Bronchial epithelial cell (primary cell): ENCODE measurements at places on chromosomes 11 and 22.

GRCh38 chr22:35301372-35301874 is 1.7 kb downstream of the TOM1 start:
- peak; percentile 88 for DNase-seq

DNA sequence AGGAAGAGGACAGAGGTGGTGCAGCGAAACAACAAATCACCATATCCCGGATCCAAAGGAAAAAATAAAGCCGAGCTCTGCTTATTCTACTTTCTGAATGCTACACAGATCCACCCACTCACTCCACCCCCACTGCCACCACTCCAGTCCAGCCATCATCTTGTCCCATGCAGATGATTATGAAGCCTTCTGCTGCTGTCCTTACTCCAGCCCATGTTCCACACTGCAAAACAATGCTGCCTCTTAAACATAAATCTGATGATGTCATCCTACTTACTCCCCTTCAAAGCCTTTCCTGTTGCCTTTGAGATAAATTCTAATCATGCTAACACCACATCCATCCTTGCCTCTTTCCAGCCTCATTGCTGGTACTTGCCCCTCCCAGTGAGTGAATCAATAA is 6.5 kb upstream of the DRD2 start:
- no peak for DNase-seq

DNA sequence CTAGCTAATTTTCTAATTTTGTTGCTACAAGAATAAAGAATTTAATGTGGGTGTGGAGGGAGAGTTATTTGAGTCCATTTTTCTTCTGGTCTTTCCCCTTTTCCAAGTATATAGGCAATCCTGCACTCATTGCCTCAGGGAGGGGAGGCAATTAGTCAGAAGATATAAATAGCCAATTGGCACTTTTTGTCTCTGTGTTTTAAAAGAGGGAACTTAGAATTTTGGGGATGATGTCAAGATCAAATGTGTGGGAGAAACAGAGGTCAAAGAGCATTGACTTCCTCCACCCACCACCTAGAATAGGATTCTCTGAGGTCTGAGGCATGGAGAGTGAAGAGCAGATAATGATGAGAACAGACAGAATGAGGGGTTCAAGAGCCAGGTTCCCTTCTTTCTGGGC is 120.3 kb upstream of the ZC3H12C start:
- peak; percentile 23 for DNase-seq

DNA sequence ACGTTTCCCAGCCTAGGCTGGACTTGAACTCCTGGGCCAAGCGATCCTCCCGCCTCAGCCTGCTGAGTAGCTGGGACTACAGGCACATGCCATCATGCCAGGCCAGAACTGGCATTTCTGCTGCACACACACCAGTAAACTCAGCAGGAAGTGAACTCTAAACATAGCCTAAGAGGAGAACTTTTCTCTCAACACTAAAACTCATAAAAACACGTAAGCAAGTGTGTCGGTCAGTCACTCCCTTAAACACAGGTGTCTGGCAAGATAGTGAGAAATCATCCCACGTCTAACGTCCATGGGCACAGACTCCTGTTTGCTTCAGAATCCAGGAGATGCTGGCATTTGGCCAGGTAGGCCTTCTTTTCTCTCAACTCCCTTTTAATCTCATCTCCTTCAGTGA is 104.8 kb downstream of the RPL27A start:
- DNase-seq: no peak

DNA sequence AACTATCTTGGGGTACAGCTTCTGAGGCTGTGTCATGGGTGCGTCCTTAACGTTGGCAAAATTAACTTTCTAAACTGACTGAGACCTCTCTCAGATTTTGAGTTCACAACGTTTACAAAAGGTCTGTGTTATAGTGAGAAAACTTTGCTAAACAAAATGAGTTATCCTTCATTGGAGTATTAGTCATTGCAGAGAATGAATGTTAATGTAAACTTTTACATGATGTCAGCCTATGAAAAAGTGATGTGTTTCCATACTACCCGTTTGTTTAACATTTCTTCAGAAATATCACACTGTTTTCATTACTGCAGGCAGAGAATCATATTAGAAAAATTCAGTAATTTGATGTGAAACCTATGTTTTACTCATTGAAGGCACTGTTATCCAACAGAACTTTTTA is 32.1 kb downstream of the HSD17B12 start:
- DNase-seq: no peak

- DNase-seq: no peak
These were observed 62.8 kb downstream of the AMOTL1 start for GRCh38 chr11:94830722-94831510.

- no peak for DNase-seq
These were observed 2.4 kb downstream of the GRK3 start for GRCh38 chr22:25566898-25567235.

DNA sequence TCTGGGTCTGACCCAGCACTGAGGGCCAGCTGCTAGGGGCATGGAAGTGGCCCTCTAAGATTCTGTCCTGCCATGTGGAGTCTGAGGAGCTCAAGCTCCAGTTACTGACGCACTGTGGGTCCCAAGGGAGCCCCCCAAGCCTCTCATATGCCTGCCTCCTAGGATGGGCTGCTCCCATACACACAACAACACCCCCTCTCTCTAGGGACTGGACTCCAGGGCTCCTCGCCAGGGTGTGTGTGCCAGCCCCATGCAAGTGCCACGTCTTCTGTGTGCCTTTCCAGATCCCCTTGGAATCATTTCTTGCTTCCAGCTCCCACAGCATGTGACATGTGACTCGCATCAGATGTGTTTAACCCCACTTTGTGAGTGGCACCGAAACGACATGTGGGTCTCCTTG is 234.5 kb downstream of the CEP164 start:
- DNase-seq: no peak

GRCh38 chr11:102513869-102514268 is 16.7 kb downstream of the MMP7 start:
- peak; percentile 39 for DNase-seq

DNA sequence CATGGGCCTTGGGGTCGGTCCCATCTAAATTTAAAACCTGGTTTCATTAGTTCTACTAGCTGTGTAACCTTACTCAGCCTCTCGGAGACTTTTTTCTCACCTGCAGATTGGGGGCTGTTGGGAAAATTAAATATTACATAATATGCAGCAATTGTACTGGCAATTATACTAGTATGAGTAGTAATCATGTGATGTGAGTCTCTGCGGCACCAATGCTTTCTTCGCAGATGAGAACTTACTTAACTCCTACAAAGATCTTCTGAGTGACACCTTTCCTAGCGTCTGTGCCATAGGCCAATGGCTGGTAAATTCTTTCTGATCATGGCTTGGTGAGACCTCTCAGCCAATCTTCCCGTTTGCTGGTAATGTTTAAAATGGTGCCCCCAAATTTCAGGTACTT is 391.3 kb downstream of the NXPE2 start:
- no peak for DNase-seq

DNA sequence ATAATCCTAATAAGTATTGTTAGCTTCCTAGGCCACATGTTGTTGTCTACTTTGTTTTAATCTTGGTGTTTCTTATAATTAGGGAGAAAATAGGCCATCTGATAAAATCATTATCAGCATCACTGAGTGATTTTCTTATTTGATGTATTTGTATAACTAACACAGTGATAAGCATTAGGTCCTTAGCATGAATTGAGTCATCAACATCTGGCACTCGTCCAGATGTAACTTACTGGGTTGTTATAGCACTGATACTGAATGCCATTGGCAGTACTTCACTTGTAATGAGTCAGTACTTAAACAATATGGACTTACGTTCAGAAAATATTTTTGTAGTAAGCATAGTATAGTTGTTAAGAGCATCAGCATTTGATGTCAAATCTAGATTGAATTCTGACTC is 16.2 kb downstream of the API5 start:
- DNase-seq: peak; percentile 98

DNA sequence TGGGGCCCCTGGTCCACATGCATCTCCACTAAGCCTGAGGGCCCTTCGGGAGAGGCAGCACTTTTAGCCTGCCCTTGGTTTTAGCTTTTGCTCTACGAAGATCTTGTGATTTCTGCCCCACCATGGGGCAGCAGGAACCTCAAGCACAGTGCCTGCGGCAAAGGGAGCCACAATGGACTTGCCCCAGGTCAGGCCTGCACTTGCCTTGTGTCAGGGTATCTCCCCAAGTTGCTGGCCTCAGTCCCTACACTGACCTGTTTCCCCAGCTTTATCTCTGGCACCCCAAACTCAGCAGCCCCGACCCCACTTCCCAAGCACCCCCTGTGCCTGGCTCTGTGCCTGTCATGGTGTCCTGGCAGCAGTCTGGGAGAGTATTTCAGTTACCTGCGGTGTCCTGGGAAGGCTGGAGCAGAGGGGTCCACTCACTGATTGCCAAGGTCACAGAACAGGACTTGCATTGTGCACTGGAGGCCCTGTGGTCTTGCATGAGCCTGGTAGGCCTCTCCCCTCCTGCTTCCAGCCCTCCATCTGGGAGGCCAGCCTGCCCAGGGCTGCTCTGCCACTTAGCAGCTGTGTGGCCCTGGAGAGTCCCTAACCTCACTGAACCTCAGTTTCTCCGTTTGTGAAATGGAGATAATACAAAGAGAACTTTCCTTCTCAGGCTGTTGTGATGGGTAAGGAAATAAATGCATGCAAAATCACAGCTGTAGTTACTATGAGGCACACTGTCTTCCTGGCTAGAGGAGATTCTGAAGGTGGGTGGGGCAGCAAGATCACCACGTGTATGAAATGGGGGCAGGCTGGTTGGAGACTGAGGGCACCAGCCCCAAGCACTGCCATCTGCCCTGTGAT is 3.6 kb upstream of the AIFM3 start:
- DNase-seq: no peak

GRCh38 chr11:119365071-119365591 is 16.4 kb downstream of the USP2 start:
- DNase-seq: no peak

GRCh38 chr11:108685419-108686130 is 20.7 kb downstream of the DDX10 start:
- DNase-seq: no peak

- DNase-seq: no peak
These were observed at the start of gene IFITM10 for GRCh38 chr11:1750481-1750839. TSS of gene IFITM10 (minus strand) at chr11:1750595. CDS start at chr11:1750442, 153 bp downstream.

DNA sequence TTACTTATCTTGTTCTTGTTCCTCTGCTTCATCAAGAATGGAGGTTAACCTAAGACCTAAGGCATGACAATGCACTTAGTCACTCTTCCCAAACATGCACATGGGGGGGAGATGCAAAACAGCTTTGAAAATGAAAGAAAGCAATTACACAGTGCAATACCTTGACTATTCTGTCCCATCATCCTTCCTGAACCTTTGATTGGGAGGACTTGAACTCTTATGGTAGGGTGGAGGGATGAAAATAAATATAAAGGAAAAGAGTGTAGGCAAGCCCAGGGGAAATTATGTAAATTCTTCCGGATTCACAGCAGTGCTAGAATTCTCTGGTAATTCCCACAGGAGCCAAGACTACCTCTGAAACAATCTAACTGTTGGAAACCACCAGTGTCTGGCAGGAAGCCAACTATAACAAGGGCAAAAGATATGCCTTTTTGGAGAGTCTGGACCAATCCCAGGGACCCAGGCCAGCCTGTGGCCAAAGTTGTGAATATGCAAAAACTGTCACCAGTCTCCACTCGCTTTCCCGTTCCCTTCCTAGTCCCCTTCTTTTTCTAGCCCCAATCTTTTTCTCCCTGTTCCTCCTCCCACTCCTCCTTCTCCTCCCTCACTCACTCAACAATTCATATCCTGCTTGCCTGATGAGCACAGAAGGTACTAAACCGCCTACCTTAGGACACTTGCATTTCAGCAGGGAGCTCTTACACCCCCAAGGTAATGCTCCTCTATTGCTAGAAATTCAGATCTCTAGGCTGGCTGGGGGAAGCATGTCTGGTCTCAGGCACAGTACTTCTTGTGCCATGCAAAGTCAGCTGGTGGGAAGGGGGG is 2.5 kb upstream of the RCN1 start:
- peak; percentile 85 for DNase-seq

DNA sequence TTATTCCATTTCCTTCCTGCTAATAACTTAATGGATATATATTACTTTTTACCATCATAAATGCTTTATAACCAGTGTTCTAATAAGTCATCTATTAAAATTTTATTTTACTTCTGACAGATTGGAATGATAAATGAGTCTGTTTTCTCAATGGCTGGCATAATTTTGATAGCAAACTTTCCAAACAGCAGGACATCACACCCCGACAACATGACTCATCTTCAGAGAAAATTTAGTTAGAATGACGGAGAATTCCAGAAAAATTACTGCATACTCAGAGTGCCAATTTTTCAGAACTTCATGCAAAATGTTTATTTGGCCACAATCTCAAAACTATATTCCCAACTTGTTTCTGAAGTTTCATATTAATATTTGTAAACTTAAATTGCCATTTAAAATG is 174.4 kb downstream of the SWAP70 start:
- no peak for DNase-seq

DNA sequence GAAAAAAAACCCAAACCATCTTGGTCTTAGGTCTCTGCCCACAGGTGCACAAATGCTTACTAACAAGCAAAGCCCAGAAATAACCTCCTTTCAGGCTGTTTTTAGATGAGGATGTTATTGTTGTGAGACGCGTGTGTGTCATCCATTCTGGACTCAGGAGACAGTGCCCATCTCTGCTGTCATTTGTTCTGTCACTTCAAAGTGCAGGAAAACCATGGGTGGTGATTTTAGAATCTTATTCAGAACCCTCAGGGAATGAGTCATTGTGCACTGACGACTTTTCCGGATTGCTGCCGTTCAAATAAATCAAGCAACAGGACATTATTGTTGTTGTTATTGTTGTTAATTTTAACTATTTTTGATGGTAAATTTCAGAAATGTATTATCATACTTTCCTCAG is 110.3 kb downstream of the LRRC32 start:
- DNase-seq: peak; percentile 20

DNA sequence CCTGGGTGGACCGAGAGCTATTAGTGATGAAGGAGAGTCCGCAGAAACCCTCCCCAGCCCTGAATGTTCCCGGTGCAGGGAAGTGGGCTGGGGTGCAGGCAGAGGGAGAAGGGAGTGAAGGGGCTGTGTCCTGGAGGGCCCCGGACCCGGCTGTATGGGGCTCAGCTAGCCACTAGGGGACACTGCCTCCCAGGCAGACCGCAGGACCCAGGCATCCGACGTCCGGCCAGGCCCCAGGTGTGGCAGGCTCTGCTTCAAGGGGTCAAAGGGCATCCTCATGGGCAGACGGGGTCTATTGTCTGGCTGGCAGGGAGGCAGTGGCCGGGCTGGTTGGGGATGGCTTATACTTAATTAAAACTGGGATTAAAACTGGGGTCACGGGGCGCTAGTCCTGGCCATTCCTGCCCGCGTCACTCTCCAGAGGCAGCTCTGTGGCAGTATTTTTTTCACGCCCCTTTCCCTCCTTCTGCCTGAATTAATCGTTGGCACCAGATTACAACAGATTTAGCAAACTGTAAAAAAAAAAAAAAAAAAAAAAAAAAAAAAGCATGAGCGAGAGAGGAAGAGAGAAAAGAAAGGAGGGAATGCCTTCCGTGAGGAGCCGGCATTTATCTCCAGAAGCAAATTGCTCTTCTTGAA is 5.1 kb downstream of the FLRT1 start:
- no peak for DNase-seq

DNA sequence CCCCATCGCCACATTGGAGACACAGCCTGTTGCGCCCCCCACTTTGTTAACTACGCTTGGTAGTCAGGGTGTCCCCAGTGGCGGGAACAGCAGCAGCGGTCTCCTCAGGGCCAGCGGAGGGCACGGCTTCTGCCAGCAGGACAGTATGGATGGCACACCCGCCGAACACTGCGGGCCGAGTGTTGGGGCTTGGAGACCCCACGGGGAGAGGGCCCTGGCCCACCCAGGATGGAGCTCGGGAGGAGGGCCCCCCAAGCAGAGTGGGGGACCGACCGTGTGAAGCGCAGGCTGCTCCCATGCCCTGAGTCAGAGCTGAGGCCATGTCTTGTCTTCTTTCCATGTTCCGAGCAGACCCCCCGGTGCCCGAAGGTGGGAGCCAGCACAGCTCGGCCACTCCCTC is 17.8 kb downstream of the MRPL23 start:
- no peak for DNase-seq
